ENCODE measurements at places on chromosomes 4 and X. TPM values are rescaled to one million over a fixed set of nuclear protein-coding genes. Genes with fewer than 3 reads are reported as not detected.
A peak's percentile ranks its signal among the peaks of the same experiment; 100 is the strongest.

Gene RBMXL3
- total RNA-seq, result not detected

Gene GIMD1
- not detected for total RNA-seq

Gene IL13RA2
- 2.9 TPM for total RNA-seq

Gene PNMA6A
- 21.0 TPM for total RNA-seq

DNA sequence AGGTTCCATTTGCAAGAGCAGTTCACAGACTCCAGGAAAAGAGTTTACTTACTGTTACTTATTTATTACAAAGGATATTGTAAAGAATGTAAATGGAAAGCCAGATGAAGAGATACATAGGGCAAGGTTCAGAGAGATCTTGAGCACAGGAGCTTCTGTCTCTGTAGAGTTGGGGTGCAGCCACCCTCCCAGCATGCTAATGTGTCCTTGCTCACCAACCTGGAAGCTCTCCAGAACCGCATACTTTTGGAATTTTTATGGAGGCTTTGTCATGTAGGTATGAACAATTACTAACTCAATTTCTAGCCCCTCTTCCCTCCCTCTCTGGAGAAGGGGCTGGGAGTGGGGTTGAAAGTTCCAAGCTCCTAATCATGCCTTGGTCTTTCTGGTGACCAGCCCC lies 857.2 kb downstream of the RPA4 start:
- DNase-seq, result no peak

DNA sequence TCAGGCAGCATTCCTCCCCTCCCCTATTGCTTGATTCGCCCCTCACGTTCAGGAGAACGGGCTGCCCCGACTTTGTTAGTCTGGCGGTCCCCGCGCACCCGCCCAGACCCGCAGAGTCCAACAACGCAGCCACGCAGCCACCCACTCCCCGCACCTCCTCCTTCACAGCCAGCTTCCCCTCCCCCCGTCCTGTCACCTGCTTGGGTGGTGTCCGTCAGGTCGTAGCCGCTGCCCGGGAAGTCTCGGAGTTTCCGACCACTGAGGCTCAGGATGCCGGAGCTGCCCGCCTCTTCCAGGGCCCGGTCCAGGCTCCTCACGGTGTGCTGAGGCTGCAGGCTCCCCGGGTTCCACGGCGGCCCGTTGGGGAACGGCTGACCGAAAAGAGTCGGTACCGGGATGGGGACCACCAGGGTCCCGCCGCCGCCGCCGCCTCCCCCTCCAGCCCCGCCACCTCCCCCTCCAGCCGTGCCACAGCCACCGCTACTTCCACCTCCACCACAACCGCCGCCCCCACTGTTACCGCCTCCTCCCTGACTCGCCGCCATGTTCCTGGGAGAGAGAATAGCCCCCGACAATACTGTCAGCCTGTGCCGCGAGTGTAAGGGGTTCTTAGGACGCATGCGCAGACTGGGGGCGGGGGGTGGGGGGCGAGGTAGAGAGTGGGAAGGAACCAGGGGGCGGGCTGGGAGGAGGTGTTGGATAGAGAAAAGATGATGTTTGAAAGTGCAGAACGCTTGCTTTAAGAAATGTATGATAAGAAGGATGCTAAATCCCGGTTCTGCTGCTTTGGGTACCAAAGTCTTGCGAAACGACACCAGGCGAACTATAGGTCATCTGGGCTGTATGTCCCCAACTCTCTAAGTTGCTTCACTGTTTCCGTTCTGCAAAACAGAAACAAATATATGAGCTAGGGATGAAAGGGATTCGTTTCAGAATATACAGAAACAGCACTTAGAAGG lies at the start of gene LRCH2:
Gene LRCH2, minus strand, starts transcription at position 600 of the 959 bp plus-strand sequence. Its CDS starts 55 bp downstream, at position 545.
- DNase-seq, result peak; percentile 54

Gene ATRX
- 95.4 TPM for total RNA-seq

Gene MND1
- 6.6 TPM for total RNA-seq

DNA sequence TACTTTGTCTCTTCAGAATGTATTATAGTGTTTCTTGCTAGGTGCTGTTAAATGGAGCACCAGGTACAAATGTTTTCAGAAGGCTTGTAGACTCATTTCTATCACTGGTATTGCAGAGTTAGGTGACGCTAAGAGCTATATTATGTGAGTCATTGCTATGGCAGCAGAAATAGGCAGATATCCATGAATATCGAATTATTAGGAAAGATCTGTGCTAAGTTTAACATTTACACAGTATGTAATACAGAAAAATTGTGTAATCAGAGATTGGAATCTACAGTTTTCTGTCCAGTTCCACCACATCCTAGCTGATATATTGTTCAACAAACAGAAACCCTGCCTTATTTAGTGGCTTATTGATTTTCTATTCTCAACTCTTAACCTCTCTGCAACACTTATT lies 1025.5 kb downstream of the STIM2 start:
- DNase-seq, result no peak

DNA sequence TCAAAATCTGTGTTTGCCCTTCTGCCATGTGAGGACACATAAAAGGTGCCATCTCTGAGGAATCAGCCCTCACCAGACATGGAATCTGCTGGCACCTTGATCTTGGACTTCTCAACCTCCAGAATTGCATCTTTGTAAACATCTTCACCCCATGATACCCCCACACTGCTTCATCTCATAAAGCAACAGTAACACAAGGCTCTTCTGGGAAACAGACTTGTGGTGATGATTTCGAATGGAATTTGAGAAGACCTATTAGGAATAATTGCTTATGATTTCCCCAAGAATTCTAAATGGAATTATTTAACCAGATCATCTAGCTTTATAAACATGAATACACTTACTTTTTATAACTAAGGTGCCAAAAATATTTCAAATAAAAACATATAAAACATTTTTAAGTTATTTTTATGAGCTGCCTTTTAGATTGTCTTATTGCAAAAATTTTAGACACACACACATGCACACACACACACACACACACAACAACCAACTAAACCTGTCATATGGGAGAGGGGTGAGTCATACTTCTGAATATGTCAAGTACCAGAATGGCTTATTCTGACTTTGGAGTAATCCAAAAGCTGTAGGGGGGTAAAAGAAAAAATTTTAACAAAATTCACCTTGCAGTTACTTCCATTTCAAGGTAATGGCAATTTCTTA lies 82.0 kb downstream of the USP46 start:
- DNase-seq, result no peak

Gene RCHY1
- 24.8 TPM for total RNA-seq

DNA sequence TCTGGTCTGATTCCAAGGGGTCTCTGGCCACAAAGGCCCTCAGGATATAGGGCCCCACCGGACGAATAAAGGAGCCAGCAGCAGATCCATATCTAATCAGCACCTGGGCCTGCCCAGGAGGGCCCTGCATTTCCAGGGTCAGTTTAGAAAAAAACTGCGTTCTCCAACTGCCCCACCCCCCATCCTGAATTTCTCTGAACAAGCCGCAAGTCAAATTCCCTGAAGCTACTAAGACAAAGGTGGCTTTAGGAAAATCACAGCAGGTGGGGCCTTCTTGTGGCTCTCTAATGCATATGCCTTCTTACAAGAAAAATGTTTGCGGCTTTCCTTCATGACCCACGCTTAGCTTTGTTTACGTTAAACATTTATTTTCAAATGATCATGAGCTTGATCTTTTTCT lies 76.6 kb downstream of the MBNL3 start:
- no peak for DNase-seq

- no peak for DNase-seq
These were observed 145.7 kb downstream of the RAPGEF2 start for GRCh38 chr4:159248384-159249178.

- no peak for DNase-seq
These were observed 90.4 kb downstream of the EIF4E start for GRCh38 chr4:98838531-98838930.

Gene GLOD5
- not detected for total RNA-seq

- no peak for DNase-seq
These were observed 192.5 kb downstream of the SOWAHB start for GRCh38 chr4:76705472-76705871.

DNA sequence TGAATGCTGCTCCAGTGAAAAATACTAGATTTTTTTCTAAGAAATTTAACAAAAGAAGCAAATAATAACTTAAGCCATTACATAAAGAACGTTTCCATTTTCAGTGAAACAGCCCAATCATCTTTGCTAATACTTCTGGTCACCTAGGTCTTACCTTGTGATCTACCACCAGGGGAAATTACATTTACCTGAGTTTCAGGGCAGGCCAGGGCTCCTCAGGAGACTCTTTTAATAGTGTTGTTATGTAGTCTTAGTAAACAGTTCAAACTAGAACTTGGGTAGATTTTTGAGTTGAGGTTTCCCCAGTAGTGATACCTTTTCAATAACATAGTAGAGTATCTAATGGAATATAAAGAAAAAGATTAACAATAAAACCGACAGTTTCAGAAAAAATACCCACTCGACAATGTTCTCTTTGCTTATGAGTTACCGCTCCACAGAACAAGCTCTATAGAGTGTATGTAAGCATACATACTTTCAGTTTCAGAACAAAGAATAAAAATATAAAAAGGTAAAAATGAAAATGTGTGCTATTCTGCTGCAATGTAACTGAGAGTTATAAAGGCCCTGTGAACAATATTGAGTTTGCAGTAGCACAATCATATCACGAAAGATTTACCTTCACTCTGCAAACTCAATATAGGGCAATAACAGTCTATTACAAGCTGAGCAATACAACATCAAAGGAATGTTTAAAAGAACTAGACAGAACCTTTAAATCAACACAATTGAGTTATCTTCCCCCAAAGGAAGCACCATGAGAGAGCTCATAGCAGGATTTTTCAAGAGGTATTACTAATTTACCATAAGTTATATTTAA lies 165.8 kb downstream of the ATOH1 start:
- no peak for DNase-seq

DNA sequence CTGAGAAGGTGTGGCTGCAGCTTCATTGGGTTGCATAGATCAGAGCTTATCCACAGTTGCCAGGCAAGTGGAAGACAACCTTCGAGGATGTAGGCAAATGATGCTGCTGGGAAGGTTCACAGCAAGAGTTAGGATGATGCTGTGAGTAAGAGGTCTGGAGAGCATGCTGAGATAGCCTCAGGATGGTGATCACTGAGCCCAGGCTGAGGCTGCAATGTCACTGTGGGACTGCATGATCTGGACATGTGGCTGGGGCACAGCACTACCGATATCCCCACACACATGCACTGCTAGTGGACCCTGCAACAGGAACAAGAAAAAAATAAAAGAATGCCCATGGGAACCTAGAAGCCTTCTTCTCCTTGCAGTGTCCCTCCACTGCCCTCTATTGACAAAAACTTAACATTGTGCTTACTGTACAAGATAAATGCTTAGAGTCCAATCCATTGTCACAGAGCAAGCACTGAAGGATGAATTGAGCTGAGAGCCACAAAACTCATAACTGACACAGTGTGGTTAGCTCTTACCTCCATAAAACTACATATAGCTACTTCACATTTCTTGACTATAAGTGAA lies 105.6 kb downstream of the CNKSR2 start:
- DNase-seq, result peak; percentile 13

DNA sequence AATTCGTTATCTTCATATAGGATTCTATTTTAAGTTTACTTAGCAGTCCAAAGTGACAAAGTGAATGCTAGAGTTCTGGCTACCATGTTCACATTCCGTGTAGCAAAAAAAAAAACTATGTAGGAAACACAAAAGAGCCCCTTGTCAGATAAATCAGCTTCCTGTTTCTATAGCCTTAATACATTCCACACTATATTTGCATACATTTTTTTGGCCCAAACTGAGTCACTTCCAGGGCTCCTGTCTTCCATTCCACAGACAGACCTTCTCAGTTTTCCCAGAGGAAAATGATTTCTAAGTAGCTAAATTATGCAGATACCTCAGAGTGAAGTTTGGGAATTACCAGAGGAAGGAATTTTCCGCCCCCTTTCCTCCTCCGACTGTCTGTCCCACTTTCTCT lies 841.9 kb upstream of the HS3ST1 start:
- DNase-seq, result no peak

DNA sequence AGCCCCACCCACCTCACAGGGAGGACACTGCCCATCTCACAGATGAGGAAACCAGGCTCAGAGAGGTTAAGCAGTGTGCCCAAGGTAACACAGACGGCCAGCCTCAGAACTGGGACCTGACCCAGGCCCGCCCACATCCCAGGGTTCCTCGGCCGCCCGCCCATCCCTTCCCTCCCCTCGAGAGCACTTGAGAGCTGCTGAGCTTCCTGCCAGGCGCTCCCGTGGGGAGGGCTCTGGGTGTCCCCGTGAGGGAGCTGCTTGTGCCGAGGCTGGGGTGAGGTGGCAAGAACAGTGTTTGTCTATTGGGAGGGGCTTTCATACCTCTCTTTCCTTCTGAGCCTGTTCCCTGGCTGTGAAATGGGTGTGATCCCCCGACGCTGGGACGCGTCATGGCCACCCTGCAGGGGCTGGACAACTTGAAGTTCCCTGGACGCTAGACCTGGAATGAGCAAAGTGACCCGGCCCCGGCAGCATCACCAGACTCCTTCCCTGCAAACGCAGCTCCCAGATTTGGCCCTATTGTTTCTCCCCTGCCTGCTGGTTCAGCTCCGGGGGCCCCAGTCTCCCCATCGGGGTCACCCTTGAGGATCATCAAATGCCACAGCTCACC lies 204.9 kb downstream of the AFAP1 start:
- no peak for DNase-seq

Gene CBR4
- 40.3 TPM for total RNA-seq

DNA sequence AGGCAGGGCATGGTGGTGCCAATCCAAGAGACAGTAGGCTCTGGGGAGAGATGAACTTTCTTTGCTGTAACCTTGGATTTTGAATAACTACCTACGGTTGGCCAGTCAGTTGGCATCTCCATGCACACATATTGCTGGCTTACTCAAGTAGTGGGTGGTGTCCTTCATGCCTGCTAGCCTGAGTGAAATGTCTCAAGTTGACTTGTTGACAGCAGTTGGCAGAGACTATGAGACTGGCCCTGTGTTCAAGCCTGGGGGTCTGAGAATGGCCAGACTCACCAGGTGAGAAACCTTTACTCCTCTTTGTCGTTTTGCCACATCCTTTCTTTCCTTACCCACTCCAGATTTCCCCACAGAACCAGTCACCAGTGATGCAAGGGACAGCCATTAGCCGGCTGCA lies 173.3 kb downstream of the MID1IP1 start:
- no peak for DNase-seq

GRCh38 chr4:76562836-76563453 lies 127.9 kb downstream of the SHROOM3 start:
- no peak for DNase-seq

DNA sequence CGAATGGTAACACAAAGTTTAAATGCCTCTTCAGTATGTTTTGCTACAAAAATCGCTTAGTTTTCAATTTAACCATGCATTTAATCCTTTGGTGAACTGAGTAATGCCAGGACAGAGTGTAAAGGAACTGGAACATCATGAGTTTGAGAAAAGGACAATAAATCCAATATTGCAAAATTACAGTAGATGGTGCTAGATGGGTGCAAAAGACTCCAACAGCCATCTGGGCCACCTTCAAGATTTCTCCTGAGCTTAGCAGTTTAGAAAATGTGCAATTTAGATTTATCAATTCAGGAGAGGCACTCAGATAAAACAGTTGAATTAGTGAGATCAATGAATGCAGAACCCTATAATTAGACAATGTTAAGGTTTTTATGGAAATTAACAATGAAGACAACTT lies 33.2 kb upstream of the MID1IP1 start:
- DNase-seq, result peak; percentile 78

Measured in spinal cord (tissue), 10 donors.